NCI-H1092 treated with DMSO at 0.1 percent for 48 hours (cell line): ENCODE measurements at places on chromosomes 1 and 21.

DNA sequence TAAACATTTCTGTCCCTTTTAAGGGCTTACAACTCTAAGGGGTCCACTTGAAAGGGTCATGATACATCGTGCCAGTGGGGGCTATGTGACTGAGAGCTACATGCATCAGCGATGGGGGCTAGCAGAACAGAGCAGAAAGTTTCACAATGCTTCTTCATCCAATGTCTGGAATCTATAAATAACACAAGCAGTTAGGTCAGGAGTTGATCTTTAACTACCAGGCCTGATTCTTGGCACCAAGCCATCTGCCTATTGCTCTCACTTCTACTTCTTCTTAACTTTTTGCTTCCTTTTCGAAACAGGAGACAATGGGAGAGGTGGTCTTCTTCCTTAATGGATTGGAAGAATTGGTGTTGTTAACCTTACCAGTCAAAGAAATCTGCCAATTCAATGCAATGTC is 410.0 kb downstream of the TGFB2 start:
- DNase-seq: no peak

- no peak for DNase-seq
Observed at GRCh38 chr1:186187601-186188000, 187.5 kb downstream of the TPR start.

DNA sequence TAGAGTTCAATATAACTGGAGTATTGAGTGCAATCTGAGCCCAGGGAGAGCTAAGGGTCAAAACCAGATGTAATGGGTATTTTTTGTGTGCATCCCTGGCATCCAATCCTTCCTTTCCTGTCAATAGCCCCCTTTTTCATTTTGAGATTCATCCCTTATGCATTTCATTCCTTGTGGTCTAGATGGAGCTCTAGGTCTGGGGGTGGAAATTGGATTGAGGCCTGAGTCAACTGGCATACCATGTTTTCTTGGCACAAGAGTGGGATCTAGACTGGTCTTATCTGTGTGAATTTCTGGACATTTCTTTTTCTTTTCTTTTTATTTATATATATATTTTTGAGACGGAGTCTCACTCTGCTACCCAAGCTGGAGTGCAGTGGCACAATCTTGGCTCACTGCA is 67.3 kb upstream of the RAB3GAP2 start:
- DNase-seq: no peak

GRCh38 chr21:35321322-35322200 is 272.5 kb upstream of the RUNX1 start:
- DNase-seq: peak; percentile 18

GRCh38 chr1:210298936-210299335 is 29.8 kb upstream of the HHAT start:
- no peak for DNase-seq

DNA sequence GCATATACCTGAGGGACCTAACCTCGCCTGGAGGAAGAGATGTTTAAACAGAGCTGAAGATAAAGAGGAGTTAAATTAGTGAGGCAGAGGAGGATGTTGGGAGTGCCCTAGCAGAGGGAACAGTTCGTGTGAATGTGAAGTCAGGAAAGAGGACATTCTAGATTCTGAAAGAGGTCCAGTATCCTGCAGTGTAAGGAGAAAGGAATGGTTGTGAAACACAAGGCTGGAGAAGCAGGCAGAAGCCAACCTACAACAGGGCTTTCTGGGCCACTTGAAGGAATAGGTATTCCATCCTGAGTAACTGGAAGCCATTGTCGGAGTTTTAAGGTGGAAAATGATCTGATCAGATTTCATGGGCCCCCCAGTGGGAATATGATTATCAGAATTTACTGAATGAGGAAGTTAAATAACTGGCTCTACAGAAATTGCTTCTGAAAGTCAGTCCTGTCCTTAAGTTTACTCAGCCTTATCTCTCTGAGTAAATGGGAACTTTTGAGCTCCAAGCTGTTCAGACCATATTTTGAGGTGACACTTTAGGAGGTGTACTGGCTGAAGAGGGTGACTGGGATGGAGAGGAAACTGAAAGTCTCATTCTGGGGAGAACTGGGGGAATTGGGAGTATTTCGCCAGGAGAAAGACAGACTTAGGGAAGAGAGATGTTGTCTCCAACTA is 24.4 kb upstream of the FAAH start:
- no peak for DNase-seq
